ENCODE measurements at places on chromosomes 2 and 18. TPM values are rescaled to one million over a fixed set of nuclear protein-coding genes. Genes with fewer than 3 reads are reported as not detected.

APOB gene
- total RNA-seq: not detected

SPC25 gene
- 10.5 TPM for total RNA-seq

FAM168B gene
- 108 TPM for total RNA-seq

MC4R gene
- total RNA-seq: not detected

GRCh38 chr2:241366678-241367077, 10.6 kb downstream of the FARP2 start:
- no peaks in the 10 kb centered on the region for H3K27me3 ChIP-seq
- peaks cover 10% of the 10 kb centered on the region for H3K36me3 ChIP-seq
- no peak overlapping the region for H3K4me3 ChIP-seq

CYP26B1 gene
- total RNA-seq: 0.37 TPM
